NCI-H82 (cell line): ENCODE measurements at places on chromosomes 6 and 20.

GRCh38 chr6:151067684-151068596, 171.8 kb upstream of the AKAP12 start:
- DNase-seq: no peak

DNA sequence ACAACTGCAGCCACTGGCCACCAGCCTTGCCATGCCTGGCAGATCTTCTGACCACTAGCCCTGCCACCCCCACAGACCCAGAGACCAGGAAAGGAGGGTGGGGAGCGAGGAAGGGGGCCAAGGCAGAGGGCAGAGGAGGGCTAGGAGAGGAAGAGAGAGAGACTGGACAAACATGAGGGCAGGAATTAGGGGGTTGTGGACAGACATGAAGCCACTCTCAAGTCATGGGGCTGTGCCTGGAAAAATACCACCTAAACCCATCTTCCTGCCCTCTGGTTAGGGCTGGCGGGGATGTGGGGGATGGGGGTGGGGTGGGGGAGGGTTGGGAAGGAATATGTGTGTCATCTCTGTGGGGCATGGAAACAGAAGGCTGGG, 1.4 kb upstream of the SLC29A1 start:
- DNase-seq: no peak

DNA sequence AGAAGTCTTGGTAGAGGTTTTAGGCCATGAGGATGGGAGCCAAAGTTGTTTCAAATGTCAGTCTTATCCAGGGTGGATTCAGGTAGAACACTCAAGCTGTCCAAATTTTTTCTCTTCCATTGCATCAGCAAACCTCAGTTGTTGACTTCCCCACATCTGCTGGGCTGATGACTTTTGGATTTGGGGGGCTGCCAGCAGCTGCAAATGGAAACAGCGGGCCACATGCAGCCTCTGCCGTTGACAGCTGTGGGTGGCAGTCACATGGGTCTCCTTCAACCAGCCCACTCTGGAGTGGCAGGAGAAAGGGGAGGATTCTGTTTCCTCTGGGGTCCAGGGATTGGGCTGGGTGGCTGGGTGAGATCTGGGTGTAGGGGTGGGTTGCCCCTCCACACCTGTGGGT, 5.8 kb upstream of the MLN start:
- peak; percentile 40 for DNase-seq

DNA sequence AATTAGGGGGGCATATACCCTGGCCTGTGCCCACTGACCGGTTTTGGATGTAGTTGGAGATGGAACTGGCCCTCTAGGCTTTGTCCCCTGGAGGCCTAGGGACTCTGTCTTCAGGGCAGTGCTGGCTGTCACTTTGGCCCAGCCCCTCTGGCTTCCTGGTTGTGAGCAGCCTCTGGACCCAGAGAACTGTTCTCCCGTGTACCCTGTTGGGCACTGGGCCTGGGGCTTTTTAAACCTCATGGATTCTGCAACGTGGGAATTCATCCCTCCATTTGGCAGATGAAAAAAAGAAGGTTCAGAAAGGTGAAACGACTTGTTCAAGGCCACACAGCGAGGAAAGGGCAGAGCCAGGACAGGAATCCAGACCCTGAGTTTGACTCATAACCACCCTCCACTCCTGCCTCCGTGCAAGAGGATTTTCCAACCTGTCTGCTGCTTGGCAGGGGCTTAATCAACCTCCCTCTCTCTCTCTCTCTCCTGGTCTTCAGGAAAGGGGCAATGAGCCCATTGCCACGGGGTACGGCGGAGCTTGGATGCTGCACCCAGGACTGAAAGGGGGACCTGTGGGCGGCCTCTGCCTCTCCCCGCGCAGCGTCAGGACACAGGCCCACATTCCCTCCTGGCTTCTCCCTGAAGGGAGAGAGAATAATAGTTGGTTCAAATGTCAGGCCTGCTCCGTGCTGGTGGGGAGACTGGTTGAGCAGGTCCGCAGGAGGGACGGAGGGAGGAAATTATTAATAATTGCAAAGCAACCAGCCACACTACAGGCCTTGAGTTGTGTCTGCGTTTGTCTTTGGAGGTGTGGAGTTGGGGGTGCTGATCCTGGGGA, 56.0 kb downstream of the CEBPB start:
- no peak for DNase-seq

DNA sequence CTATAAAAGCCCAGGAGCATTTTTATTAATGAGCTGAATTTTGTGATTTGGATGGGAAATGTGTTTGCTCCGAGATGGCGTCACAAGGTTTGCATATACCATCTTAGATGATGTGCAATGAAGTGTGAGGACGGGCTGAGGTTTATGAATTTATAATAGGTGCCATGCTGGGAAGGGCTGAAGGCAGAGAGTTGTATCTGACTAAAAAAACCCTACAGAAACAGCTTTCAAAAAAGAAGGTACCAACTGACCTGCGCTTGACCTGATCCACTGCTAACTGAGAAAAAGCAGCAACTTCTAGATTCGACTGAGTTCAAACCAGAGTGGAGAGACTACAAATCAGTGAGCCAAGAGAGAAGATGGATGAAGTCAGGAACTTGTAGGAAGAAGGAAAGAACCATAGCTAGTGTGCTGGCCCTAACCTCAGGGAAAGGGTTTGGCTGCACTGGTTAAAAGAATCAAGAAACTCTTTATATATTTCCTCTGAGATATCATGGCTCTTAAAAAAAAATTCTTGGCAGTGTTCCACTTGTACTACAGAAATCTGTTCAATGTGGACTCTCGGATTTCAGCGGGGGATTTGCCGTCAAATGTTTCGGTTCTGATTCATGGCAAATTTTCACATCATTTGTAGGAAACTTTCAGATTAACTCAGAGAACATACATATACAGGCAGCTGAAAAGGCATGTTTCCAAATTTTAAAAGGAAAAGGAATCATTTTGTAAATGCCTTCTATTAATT, 56.5 kb upstream of the HDGFL1 start:
- DNase-seq: no peak
